Smooth muscle cell of bladder (primary cell): ENCODE measurements at places on chromosomes 11 and 22. TPM values are rescaled to one million over a fixed set of nuclear protein-coding genes. Genes with fewer than 3 reads are reported as not detected.

OR8G1 gene
- total RNA-seq = not detected in 2 replicates

OR5B21 gene
- 0.14 TPM in 1 of 2 replicates, not detected in the other for total RNA-seq

FOLR2 gene
- not detected in 2 replicates for total RNA-seq

MYO7A gene
- total RNA-seq = under 0.01 and 0.09 TPM in 2 replicates

MMP27 gene
- under 0.01 TPM in 1 of 2 replicates, not detected in the other for total RNA-seq

MAP6 gene
- total RNA-seq = 1.4 and 1.8 TPM in 2 replicates

RAB36 gene
- total RNA-seq = 2.4 and 2.7 TPM in 2 replicates

CARD18 gene
- total RNA-seq = not detected in 2 replicates

TMEM258 gene
- total RNA-seq = 174 and 185 TPM in 2 replicates

TSGA10IP gene
- total RNA-seq = not detected in 2 replicates

IFITM10 gene
- 0.28 and 0.65 TPM in 2 replicates for total RNA-seq

PKDREJ gene
- total RNA-seq = under 0.01 TPM in 2 replicates

ACRV1 gene
- total RNA-seq = not detected in 2 replicates

AQP11 gene
- 2.8 and 6.0 TPM in 2 replicates for total RNA-seq

SYNGR1 gene
- 19.5 TPM in 2 replicates for total RNA-seq

TPBGL gene
- total RNA-seq = under 0.01 TPM in 1 of 2 replicates, not detected in the other

PDE3B gene
- 1.4 and 3.1 TPM in 2 replicates for total RNA-seq

GGTLC3 gene
- not detected in 2 replicates for total RNA-seq

CTTN gene
- total RNA-seq = 410 and 500 TPM in 2 replicates
